ACHN (cell line): ENCODE measurements at places on chromosomes 5 and 9.

GRCh38 chr9:93010056-93010455, 48.4 kb upstream of the SUSD3 start:
- DNase-seq, result no peak

GRCh38 chr9:120676767-120677402, 37.4 kb downstream of the MEGF9 start:
- no peak for DNase-seq

DNA sequence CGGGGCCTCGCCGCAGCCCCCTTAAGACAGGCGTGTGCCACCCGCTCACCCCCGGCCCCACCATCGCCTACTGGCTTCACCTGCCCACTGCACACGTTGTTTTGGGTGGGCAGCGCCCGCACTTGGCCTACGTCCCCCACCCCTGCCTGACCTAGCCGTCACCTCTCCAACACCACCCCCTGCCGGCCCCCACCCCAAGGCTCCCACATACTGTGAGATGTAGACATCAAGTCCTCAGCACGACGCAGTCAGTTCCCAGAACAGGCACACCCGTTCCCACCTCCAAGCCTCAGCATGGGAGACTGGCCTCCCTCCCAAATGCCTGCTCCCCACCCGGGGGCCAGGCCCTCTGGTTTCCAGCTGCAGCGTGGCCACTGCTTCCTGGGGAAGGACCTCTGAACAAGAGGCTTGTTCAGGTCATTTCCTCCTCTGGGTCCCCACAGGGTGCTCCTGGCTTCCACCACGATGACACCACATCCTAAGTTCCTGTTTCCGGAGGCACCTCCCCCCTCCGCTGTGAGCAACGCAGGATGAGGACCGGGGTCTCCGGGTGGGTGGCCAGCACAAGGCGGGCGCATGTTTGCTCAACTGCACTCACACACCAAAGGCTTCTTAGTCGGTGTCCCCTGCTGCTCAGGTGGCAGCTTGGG, 11.3 kb downstream of the DBN1 start:
- DNase-seq, result no peak

DNA sequence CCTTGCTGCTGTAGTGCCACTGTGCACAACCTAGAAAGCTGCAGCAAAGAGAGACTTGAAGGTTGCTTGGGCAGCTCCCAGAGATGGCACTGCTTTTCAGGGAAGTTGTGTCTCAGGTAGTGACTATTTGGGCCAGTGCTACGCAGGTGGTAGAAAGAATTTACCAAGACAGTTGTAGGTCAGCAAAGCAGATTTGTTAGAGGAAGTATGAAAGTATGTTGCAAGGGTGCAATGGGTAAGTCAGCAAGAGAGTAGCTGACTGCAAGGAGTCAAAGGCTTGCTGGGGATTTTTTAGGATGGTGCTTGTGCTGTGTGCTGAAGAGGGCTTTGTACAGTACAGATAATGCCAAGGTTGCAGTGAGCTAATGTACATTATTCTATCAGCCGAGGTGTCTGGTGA, 33.5 kb upstream of the SPARC start:
- DNase-seq, result no peak

GRCh38 chr9:130444565-130445221, at the start of gene ASS1:
Gene ASS1 (plus strand): TSS chr9:130444961. CDS start chr9:130452229, 7,268 bp downstream.
- peak; percentile 13 for DNase-seq

DNA sequence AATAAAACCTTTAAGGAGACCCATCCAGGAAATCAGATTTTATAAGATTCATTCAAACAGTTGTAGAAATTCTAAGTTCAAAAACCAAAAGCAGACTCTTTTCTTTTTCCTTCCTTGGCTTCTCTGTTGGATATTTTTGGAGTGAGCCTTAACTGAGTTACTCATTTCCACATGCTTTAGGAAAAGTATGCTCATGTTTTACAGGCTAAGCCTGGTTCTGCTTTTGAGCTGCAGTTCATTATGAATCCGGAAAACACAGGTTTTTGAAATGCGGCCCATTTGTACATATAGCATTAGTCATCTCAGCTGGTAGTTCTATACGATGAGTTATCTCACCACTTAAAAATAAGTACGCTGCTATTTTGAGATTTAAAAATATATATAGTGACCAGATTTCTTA, 156.6 kb upstream of the DMRT1 start:
- DNase-seq, result no peak

- no peak for DNase-seq
These were observed 12.8 kb upstream of the MTAP start for GRCh38 chr9:21789541-21790037.

DNA sequence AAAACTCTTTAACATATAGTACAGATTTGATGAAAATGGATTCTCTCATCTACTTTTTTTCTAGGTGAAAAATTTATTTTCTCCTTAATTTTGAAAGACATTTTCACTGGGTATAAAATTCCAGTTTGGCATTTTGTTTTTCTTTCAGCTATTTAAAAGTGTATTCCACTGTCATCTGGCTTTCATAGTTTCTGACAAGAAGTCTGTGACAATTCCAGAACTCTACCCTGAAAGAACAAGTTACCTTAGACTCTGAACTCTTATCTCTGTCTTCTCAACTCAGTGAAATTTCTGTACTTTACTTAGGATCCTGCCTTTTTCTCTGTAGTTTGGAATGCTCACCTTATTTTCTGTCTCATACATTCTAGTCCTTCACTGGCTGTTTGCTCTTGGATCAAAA, 161.7 kb downstream of the RANBP17 start:
- DNase-seq, result peak; percentile 1

DNA sequence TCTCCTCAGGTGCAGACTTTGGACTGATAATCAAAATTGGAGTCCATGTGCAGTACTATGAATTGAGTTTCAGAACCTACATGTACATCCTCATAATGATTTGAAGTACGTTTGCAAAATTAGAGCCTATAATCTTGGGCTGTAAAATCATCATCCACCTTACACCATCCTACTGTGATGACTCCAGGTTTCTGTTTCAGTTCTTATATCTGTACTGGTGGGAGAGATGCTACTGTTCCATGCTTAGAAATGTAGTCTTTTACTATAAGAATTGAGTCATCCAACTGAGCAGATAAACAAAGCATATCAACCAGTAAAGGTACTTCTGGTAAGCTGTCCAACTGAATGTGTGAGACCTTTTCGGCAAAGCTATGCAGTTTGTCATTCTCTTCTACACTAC, 586.3 kb upstream of the FAM174A start:
- no peak for DNase-seq

DNA sequence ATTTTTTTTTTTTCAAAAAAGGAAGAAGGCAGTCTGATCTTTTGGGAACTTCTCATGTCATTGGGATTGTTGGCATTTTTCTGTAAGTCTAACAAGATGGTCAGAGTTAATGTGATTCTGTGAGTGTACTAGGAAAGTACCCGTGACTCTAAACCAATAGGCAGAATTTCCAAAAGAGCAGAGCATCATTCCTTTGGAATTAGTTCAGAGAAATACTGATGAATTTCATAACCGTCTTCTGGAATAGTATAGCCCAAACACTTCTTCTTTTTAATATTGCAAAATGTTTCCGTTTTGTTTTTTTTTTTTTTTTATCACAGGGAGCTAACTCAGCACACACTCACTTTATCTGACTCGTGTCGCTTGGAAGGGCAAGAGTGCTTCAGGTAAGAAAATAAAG, 407.4 kb downstream of the DTWD2 start:
- no peak for DNase-seq

DNA sequence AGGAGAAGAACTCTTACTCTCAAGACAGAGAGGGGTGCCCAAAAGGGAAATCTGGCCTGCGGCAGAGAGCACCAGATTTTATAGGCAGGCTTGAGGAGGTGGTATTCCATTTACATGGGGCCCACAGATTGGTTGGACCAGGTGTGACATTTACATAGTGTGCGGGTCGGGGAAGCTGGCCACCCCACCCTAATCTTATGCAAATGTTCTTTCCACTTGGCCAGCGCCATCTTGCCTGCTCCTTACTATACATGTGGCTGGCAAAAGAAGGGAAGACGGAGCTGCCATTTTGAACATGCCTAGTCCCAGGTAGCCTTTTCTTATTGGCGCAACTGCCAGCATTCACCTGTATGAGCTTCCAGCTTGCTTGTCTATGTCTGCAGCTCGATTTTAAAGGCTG, 34.8 kb downstream of the PLEKHG4B start:
- no peak for DNase-seq

- no peak for DNase-seq
These were observed 85.9 kb upstream of the FAM120A start for GRCh38 chr9:93365427-93366118.

DNA sequence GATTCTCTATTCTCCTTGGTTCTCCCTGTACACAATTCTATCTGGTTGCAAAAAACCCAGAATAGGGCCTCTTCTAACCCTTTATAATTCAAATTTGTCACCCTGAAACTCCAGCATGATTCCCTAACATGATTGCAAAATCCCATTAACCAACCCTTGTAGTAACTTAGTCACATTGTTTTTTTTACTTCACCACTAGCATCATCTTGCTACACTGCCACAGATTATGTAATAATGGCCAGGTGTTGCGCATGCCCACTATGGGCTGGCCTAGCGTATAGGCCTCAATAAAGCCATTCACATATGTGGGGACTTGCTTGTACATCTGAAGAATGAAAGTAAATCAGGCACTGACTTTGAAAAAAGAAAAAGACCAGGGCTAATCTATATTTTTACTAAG, 25.7 kb downstream of the FAM170A start:
- no peak for DNase-seq

- no peak for DNase-seq
These were observed 43.8 kb upstream of the CTSL start for GRCh38 chr9:87682085-87682484.

GRCh38 chr9:74321396-74321795, 175.7 kb upstream of the RORB start:
- DNase-seq, result no peak

GRCh38 chr9:137243626-137244485, 2.8 kb downstream of the TUBB4B start:
- no peak for DNase-seq

GRCh38 chr5:150530423-150530822, 22.5 kb downstream of the NDST1 start:
- DNase-seq, result no peak

GRCh38 chr5:108687595-108688200, 60.0 kb upstream of the FER start:
- DNase-seq, result no peak

DNA sequence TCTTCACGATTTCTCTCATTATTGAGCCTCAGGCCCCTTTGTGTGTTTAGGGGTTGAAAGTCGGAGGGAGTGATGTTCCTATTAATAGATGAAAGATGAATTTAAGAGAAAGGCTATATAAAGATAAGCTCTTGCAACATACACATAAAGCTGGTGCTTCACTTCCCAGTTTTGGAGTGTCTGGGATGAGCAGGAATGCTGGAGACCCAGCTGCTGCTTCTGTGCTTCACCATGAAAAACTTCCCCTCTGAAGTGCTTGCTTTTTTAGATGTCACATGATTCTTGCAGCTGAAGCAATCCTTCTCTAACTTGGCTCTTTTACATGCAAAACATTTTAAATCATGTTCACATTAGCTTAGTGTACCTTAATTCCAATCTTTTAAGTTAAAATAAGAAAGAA, 19.7 kb upstream of the SNCAIP start:
- DNase-seq, result no peak

DNA sequence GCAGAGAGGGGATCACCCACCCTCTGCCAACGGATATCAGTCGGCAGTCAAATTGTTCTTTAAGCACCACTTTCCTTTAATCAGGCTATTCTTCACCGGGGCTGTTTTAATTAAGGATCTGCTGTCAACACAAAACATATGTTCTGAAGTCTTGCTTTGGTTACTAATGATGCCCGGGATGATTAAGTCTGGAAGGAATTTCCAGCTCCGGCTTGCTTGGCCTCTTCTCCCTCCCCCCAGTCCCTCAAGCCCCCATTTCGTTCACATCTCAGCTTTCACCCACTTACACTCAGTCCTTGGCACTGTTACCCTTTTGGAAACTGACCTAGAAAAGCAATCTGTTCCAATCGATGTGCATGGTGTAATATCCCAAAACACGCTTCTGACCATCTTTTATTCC, 74.7 kb downstream of the MSX2 start:
- no peak for DNase-seq

GRCh38 chr5:167295681-167296005, 995.8 kb upstream of the WWC1 start:
- DNase-seq, result no peak

DNA sequence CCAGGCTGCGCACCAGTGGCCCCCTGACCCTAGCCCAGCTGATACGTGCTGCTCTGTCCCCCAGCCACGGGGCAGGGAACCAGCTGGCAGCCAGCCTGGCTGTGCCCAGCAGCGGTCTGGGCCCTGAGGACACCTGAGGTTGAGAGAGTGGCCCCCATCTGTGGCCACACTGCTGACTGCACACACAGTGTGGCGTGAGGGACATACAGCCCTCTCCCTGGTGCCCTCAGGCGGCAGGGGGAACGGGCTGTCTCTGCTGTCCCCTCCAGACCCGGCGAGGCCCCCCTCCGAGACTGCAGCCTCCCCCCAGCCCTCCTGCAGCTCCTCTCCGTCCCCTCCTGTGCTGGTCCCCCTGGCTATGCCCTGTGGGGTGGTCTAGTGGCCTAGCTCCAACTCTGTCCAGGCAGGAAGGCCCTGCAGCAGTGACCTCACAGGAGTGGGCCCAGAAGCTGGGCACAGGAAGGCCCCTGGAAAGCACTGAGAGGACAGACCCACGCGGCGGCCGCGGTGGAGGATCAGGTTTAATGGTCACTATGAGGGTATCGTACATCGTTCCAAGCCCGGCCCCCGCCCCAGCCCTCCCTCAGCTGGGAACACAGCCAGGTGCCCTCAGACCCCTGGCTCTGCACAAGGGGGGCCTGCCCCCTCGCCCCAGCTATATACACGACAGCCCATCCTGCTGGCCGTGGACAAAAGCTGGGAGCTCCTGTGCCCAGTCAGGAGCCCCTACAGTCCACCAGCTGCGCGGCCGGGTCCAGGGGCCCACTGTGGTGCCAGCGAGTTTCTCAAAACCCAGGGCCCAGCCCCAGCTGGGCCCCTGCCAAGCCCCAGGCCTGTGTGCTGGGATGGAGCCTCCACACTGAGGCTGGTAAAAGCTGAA, 6.8 kb upstream of the ENTPD8 start:
- DNase-seq, result no peak

- peak; percentile 13 for DNase-seq
These were observed 18.1 kb downstream of the MAMDC2 start for GRCh38 chr9:70061776-70062175.

GRCh38 chr9:136316271-136316751, 11.0 kb upstream of the GPSM1 start:
- no peak for DNase-seq

DNA sequence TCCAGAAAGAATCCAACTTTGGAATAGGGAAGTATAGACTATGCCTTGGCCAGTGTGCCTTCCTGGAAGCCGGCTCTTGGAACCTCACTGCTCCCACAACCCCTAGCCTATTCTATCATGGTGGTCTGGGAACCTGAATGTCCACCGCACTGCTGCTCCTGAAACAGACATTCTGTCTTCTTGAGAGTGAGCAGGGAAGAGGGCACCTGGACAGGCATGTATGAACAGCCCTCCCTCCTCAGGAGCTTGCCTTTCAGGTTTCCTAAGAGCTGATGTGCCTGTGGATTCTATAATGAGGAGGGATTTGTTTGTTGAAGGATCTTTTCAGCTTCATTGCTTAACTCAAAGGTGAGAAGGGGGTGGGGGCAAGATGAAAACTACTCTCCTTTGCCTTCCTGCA, 55.1 kb upstream of the XPA start:
- DNase-seq, result no peak
